Activated CD4-positive, alpha-beta T cell treated with anti-CD3 and anti-CD28 coated beads, Interleukin-2, amount 50 U/mL, for 1 hour (primary cell): ENCODE measurements at places on chromosomes 1 and 21.

DNA sequence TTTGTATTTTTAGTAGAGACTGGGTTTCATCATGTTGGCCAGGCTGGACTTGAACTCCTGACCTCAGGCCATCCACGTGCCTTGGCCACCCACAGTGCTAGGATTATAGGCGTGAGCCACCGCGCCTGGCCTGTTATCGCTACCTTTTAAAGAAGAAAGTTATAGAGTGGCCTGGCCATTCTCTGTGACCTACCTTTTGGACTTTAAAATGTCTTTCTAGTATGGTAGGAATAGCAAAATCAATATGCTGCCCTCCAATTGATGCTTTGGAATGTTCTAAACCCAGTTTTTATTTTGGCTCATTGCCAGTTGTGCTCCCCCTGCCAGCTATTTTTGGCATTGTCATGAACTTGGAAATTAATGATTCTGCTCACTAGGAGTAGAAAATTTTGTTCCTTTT lies 19.9 kb downstream of the HIPK1 start:
- no peak for DNase-seq

DNA sequence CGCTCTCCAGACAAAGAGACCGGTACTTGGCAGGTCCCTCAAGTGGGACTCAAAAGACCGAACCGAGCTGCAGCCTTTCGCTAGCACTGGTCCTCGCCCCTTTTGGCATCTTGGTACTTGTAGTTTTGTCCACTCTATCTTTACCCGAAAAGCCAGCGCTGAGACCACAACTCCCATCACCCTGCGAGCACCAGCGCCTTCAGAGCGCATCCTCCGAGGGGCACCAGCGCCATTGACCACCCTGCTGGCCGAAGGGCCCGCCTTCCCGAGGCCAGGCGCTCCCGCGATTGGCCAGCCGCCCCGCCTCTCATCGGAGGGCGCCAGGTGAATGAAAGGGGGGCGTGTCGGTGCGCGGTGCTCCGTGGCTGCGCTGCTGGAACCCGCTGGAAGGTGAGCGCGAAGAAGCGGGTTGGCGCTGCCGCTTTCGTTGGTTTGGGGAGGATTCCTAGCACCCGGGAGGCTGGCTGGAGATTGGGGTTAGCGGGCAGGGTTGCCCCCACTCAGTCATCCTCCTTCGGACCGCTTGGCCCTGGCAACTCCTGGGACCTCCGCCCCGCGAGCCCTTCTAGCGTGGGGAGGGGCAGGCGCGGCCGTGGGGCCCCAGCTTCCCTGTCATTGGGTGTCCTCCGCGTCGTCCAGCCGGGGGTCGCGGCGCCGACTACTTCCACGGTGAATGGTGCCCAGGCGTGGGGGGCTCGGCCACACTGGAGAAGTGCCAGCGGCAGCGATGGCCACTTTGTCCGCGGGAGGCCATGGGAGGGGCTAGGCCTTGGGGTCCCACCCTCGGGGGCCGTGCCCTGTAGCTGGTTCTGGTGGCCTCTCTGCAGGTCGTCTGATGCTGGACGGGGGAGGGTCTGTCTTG lies at the start of gene ZBTB8B:
Gene ZBTB8B, plus strand, starts transcription at position 357 of the 862 bp plus-strand sequence. CDS start 5,553 bp downstream, outside the sequence.
- DNase-seq: peak; percentile 7

DNA sequence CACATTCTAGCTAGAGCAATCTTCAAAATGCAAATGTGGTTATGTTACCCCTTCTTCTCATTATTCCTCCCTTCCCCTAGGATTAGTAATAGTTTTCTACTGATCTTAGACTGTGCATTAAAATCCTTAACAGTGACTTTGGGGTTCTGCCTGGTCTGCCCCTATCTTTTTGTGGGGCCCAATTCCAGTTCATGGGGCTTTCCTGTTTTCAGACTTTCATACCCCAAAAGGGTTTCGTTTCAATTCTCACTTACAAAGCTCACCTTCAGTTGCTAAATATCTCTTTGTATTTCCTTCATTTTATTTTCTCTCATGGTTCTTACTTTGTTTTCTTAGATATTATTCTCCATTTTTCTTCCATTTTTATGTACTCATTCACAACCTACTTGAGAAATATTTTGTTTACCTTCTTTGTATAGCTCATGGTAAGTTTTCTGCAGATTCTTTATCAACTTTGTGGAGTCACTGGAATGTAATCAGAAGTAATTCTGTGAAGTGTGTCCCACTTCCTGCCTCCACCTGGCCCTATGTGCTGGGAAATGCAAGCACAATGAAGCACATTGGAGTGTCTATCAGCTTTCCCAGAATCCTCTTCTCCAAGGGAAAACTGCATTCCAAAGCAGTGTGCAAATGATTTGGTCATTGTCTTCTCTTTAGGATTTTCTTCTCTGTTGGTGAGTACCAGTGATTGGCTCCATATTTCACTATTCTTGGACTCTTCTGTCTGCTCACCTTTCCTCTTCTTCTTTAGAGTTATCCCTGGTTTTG lies 350.2 kb downstream of the ZNF326 start:
- no peak for DNase-seq

DNA sequence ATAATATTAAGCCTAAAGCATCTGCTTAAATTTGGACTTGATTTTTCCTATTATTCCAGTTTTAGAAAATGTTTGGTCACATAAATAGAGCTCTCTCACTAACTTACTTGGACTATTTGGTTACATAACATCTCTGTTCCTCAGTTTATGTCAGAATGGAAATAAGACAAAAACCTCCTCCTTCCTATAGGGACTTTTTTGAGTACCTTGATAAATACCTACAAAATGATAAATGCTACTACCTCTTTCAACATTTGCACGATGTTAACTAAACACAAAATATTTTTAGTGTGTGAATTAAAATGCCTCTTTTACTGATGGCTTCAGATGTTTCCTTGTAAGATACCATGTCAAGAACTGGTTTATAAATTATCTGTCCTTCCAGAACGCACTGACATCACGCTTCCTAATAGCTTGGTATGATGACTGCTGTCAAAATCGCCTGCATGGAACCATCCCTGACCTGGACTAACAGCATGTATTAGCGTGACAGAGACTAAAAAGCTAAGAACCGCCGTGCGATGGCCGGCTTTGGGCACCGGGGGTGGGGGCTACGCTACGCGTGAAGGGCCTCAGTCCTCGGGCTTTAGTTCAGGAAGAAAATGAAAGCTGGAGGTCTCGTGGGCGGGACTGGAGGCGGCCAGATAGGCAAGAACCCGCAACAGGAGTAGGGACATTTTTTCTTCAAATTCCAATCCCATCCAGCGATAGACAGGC lies 133.2 kb upstream of the BARHL2 start:
- DNase-seq: no peak

DNA sequence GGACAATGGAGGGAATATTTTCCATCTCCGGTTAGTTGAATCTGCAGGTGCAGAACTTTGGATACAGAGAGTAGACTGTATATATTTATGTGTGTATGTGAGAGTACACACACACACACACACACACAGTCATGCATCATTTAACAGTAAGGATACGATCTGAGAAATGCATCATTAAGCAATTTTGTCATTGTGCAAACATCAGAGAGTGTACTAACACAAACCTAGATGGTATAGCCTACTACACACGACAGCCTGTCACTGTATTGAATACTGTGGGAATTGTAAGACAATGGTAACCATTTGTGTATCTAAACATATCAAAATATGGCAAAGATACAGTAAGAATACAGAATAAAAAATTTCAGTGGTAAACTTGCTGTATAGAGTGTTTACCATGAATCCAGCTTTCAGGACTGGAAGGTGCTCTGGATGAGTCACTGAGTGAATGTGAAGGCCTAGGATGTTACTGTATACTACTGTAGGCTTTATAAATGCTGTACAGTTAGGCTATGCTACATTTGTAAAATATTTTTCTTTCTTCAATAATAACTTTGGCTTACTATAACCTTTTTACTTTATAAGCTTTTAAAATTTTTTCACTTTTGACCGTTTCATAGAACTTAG lies 138.5 kb downstream of the ZZZ3 start:
- DNase-seq: no peak

DNA sequence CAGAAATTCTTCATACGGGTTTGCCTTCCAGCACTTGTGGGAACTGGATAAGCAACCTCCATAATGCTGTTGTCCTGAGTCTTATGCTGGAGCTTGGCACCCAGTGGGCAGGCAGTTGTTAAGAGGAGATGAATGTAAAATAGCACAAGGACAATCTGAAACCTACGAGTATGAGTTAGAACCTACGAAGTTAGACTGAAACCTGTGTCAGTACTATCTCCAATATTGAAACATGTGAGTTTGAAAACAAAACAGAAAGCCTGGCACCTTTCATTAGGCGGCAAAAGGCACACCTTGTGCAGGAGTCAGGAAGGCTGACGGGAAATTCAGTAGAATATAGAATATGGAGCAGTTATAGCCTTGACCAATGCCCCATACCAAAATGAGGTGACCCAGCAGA lies 489.7 kb upstream of the RGS18 start:
- no peak for DNase-seq

DNA sequence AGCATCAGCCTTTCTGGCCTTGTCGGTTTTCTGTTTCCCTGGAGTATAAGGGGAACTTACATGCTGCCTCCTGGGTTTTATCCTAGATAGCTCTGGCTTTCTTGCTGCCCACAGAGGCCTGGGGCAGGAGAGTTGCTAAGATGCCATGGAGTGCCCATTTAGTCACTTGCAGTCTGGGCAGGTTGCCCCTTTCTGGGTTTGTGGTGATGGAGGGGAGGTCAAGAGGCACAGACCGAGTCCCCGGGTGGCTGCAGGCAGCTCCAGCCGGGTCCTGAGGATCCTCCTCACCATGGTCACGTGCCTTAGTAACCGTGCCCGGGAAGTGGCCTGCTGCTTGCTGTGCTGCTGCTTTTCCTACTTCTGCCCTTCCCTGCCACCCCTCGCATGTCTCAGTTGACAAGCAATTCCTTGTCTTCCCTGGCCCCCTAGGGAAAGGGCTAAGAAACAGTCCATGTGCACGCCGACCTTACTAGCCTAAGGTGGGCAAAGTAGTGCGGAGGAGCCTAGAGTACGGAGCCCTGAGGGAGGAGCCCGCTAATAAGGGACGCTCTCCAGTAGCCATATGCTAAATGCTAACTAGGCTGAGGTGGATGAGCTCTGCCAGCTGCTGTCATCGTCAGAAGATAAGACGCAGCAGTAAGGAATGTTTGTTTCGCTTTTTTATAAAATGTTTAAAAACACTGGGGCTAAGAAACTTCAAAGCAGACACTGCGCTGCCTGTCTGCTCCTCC lies 34.8 kb downstream of the CLCA1 start:
- DNase-seq: no peak

DNA sequence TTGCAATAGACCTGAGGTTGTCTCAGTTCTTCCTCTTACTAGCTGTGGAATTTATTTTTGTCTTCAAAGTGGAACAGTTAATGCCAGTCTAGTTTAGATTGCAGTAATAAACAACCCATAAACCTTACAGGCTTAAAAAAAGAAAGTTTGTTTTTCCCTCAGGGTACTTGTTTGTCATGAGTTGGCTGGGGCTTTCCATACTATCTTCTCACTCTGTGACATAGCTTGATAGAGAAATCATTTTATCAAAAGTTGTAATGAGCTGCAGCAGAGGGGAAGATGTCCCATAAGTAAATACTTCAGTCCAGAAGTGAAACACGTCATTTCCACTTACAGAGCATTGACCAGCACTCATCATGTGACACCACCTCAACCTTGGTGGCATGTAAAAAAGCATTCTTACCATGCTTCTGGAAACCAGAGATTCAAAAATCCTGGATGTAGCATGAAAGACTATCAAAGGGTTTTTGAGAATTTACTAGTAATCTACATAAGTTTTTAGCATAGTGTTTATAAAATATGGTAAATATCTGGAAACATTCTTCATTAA lies 62.8 kb upstream of the COL11A1 start:
- DNase-seq: no peak

DNA sequence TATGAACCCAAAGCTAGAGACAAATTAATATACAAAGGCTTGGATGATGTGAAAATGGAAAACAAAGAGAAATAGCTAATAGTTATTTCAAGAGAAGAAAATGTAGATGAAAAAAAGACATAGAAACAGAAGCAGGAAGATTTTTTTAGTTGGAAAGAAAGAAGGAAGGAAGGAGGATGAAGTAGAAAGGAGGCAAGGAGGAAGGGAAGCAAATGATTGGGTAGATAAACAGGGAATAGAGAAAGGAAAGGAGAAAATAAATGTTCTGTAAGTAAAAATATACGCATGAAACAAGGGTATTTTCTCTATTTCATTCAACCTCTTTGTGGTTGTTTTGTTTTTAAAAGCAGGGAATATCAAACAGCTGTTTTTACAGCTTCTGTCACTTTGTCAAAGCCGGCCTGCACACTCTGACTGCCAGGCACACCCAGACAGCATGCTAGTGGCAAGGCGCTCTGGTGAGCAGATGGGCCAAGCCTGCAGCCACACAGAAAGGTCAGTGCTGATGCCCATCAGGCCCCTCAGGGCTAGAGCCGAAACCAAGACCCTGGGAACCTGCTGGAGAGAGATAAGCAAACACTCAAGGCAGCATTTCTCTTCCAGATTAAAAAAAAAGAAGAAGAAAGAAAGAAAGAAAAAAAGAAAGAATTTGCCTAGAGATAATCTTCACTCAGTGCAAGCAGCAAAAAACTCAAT lies 72.9 kb upstream of the CTTNBP2NL start:
- no peak for DNase-seq

DNA sequence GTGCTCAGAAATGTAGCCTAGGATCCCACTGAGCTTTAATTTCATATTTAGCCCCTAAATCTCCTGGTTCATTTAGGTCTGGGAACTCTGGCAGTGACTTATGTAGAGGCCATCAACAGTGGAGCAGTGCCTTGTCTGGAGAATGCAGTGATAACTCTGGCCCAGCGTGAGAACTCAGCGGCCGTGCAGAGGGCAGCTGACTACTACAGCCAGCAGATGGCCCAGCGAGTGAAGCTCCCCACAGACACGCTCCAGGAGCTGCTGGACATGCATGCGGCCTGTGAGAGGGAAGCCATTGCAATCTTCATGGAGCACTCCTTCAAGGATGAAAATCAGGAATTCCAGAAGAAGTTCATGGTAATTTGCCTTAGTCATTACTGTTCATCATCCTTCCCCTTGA lies 17.8 kb downstream of the GBP6 start:
- no peak for DNase-seq

- no peak for DNase-seq
These were observed 1.5 kb downstream of the QSOX1 start for GRCh38 chr1:180156201-180156600.

DNA sequence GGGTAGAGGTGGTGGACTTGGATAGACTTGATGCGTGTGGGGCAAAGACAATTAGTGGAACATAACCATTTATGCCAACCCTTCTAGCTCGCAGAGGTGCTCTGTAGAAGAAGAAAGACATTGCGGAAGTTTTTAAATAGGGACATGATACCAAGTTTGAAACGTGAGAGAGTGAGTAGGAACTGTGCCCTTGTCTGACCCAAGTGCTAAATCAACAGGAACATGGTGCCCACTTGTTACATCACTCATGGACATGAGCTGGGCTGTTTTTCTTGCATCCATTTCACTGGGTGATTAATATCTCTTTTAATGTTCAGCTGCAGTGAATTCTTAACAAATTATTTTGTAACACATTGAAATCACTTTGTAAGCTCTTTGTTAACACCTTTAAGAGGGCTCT lies 408.1 kb upstream of the VAMP3 start:
- no peak for DNase-seq

DNA sequence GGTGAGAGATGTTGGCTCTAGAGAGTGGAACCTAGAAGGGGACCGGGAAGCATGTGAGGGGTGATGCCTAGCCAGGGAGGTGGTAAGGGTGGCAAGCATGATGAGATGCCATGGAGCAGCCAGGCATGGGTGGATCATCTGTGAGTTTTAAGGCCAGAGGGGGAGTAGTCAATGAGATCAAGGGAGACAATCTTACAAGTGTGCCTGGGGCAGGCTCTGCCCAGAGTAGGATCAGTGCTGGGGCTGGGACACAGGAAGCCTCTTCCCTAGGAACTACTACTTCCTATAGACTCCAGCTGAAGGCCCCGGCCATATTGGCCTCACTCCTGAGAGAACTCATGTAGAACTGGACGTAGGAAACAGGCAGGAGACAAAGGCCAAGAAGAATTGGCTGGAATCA lies 192.4 kb upstream of the CSF3R start:
- DNase-seq: no peak
